ENCODE measurements at places on chromosomes 5 and 9.

GRCh38 chr9:106218427-106218826 is 524.1 kb downstream of the TMEM38B start:
- DNase-seq, result no peak

GRCh38 chr9:97633859-97634490 is 354 bp downstream of the NCBP1 start:
- DNase-seq, result peak; percentile 50

DNA sequence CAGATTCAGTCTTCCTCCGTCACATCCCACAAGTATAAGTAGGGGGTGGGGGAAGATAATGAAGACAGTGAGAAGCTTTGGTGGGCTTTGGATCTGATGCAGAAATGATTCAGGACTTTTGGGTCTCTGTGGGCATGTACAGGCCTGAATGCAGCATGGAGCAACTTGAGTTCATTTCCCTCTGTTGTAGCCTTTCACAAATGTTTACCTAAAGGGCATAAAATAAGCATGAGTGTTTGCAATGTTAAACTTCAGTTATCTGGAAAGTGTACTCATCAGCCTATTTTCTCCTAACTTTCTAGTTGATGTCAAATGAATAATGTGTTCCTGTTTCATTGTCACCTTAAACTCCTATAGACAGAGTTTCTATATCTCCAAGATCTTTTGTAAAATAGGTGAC is 39.3 kb downstream of the GARNL3 start:
- no peak for DNase-seq

DNA sequence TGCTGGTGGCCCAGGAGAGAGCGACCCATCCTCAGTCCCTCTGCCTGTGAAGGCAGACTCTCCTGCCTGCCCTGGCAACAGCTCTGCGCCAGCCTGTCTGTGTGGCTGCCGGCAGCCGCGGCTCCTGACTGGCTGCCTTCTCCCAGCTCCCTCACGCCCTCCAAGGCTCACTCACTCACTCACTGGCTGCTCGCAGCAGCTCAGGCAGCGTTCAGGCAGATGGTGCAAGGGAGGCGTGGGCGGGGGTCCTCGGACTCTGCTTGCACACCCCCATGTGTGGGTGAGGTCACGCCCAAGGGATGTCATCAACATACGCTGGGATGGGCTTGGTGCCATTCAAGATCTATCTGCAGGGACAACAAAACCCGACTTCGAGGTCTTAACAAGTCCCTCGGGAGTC is 66.7 kb downstream of the DAB2IP start:
- no peak for DNase-seq

GRCh38 chr5:178624631-178625546 is 2.0 kb downstream of the CLK4 start:
- DNase-seq, result no peak

- DNase-seq, result no peak
Observed at GRCh38 chr5:180641566-180641900, 7.9 kb downstream of the FLT4 start.
